Foreskin melanocyte (primary cell): ENCODE measurements at places on chromosomes 16 and 17.

- peak; percentile 85 for DNase-seq
These were observed 20.8 kb upstream of the ZFHX3 start for GRCh38 chr16:73068541-73069401.

- no peak for DNase-seq
These were observed 36.4 kb upstream of the CDH15 start for GRCh38 chr16:89135166-89135565.

GRCh38 chr16:79439901-79440300, 160.6 kb downstream of the MAF start:
- no peak for DNase-seq

GRCh38 chr17:6551869-6552531, 4.4 kb downstream of the PITPNM3 start:
- DNase-seq = no peak

- DNase-seq = no peak
These were observed 143.6 kb upstream of the NOL11 start for GRCh38 chr17:67573987-67574657.

DNA sequence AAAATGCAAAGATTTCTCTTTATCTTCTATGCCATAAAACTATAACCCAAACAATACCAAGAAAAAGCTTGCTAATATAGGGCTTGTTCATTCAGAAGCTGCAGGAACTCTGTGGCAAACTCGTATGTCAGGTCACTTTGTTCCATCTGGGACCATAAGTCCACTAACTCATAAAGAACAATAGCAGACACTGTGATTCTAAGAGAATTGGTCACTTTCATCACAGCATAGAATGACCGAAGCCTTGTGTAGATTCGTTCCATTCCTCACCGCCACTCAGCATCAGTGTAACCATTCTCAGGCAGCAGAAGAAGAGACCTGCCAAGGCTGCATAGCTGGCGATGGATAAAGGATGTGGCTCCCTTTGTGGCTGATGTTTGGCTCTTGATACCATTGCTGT, 30.3 kb upstream of the VAT1L start:
- no peak for DNase-seq

GRCh38 chr16:71794943-71795342, 13.7 kb downstream of the AP1G1 start:
- DNase-seq = no peak

DNA sequence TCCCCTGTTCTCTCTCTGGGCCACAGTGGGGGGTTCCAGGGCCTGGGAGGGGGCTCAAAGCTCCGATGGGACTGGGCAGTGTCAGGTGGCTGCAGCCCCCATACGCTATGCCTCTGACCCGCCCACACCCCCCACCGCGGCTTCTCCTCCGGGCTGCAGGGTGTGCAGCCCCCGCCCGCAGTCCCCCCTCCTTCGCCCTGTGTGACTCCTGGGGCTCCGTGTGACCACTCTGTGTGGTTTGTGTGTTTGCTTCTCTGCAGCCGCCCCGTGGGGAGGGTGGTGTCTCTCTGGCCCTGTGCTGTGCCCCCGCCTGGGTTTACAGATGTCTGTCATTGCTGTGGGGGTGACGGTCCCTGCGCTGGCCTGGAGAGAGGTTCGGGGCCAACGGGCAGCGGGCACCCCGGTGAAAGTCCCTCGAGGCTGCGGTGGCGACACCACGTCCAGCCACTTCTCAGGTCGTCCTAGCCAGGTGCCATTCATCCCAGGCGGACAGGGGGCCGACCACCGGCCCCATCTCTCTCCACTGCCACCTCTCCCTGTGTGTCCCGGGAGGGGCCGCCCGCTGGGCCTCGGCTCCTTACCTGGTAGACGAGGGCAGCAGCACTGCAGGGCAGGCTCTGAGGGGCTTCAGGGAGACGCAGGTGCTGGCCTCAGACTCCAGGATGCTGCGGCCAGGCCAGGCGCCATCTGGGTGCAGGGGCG, 5.5 kb downstream of the SSTR5 start:
- no peak for DNase-seq

GRCh38 chr17:62716834-62717588, 89.5 kb downstream of the MRC2 start:
- DNase-seq = no peak

GRCh38 chr17:73625006-73625405, 19.2 kb downstream of the SDK2 start:
- no peak for DNase-seq
